ENCODE measurements at places on chromosomes 7 and 10. TPM values are rescaled to one million over a fixed set of nuclear protein-coding genes. Genes with fewer than 3 reads are reported as not detected.

DNA sequence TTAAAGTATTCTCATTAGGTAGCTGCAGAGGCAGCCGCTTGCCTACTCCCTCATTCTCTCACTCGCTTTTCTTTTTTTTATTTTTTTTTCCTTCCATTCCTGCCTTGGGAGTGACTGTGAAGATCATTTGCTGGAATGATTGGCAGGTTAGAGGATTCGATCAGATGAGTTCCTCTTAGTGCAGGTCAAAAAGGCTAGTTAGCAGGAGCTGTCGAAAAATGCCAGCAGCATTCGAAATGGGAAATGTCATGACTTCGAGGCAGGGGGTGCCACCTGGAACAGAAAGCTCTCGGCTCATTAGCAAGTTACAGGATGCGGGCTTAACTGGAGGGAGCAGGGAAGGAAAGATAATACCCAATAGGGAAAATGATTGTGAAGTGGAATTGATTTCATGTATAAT is 137.5 kb upstream of the FZD1 start:
- no peak for DNase-seq

GRCh38 chr10:114755537-114755936 is 66.0 kb upstream of the FHIP2A start:
- no peak for DNase-seq

- DNase-seq = no peak
Observed at GRCh38 chr10:114281461-114281860, 42.4 kb downstream of the VWA2 start.

GRCh38 chr7:105122619-105123018 is 108.6 kb downstream of the KMT2E start:
- no peak for DNase-seq

DNA sequence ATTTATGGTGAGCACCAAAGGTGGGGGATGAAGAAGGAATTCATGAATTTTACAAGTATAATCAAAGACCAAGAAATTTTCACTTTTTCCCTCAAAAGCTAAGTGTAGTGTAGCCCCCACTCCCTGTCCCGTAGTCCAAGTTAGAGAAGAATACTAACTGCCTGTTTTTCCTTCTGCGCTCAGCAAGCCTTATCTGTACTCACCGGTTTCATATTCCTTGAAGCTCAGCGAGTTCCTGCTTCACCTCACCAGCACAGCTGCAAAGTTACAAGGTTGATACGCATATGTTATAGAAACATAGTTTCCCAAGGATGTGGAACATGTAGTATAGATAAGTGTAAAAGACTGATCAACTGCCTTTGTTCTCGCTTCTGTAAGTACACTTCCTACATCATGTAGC is 16.0 kb upstream of the ZNF33B start:
- no peak for DNase-seq

DNA sequence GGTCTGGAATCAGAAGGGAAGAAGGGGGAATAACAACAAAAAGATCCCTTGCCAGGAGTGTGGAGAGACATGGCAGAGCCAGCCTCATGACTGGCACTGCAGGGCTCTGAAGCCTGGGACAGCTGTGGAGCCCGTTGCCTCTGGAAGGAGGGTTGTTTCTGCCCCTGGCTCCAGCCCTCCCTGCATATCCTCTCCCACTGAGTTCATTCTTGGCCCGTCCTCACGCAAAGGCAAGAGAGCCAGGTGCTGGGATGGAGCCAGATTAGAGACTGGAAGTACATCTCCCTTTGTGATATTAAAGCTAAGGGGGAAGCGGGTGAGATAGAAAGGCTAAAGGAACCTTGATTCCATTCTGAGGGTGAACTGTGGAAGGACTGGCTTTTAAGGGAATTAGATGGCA is 141.5 kb upstream of the NPVF start:
- no peak for DNase-seq

DNA sequence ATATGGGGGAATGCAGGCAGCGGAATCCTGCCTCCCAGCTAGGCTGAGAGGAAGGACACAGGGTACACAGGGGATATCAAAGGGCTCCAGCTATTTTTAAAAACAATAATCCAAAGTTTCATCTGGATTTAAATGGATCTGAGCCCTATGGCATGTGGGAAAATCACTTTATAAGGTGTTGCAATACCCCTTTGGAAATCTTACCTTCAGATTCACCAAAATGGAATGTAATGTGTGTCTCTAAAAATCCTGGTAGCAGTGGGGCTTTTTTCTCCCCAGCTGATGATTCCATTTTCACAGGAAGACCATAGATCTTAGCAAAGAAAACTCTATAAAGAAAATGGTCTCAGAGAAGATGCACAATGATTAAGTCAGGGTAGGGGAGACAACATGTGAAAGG is 722.2 kb downstream of the PARD3 start:
- no peak for DNase-seq

GRCh38 chr10:6203331-6204062 is 765 bp downstream of the PFKFB3 start:
- peak; percentile 67 for DNase-seq

- peak; percentile 55 for DNase-seq
Observed at GRCh38 chr7:139043823-139044812, 8.3 kb upstream of the ZC3HAV1L start.

DNA sequence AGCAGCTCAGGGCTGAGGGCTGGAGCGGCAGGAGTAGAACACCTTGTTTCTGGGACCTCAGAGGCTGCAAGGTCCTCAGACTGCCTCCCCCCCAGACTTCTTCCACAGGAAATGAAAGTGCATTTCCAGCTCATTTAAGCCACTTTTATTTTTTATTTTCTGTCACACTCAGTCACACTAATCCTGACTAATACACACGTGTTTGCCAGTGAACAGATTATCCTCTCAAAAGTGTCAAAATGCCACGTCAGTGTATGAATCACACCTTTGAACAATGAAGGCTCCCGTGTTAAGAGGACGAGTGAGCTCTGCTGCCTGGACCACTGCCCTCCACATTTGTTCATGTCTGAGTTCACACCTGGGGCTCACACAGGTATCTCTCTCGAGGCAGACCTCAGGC is 488.5 kb downstream of the DNAJB6 start:
- DNase-seq = no peak

GRCh38 chr10:44386546-44387052 is 1.7 kb upstream of the CXCL12 start:
- peak; percentile 92 for DNase-seq

DNA sequence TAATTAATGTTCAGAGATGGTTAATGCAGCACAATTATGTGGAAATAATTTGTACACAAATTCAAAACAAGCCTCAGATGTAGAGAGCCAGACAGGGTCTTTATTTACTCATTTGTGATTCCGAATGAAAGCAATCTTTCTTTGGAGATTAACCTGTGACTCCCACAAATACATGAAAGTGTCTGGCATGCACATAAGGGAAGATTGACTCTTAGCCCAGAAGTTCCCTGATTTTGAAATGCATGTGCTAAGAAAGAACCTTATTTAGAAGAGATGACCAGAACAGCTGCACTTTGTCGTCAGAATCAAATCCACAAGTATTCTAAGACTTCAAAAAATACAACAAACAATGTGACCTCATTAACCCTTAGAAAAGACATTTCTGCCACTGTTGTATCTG is 45.1 kb downstream of the RNLS start:
- no peak for DNase-seq

DNA sequence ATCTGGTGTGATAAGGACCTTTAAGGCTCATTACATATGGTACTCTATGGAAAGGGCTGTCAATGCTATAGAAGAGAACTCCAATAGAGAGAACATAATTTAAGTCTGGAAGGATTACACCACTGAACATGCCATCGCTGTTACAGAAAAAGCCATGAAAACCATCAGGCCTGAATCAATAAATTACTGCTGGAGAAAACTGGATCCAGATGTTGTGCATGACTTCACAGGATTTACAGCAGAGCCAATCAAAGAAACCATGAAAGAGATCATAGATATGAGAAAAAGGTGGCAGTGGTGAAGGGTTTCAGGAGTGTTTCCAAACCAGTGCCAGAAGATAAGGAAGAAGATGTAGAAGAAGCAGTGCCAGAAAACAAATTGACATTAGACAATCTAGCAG is 18.9 kb upstream of the GPR22 start:
- DNase-seq = no peak

GRCh38 chr7:39565538-39565937 is 666 bp upstream of the YAE1 start:
- DNase-seq = no peak

DNA sequence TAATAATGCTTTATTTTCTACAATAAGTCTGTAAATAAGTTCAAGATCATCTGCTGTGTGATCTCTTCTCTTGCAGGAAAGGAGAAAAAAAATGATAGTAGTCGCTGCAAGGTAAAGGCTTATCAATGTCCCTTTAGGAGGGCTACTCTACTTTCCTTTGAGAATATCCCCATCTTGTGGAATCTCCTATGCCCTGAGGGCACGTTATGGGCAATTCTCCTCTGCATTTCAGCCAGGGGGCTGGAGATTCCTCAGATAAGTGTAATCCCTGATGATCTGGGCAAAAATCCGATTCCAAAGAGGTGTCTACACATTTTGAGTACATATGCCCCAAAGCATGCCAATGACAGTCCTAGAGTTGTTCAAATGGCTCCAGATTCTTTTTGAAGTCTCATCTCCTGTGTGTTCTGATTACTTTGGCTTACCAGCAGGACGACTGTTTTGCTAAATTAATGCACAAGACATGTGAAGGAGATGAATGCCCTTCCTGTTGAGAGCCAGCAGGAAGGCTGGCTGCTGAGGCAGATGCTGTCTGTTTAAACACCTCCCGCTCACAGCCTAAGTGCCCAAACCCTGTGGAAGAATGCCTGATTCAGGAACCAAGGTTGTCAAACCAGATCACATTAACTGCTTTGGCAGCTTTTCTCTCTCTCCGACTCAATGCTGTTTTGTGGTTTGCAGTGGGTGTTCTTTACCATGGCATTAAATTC is 171.2 kb upstream of the COL1A2 start:
- no peak for DNase-seq

DNA sequence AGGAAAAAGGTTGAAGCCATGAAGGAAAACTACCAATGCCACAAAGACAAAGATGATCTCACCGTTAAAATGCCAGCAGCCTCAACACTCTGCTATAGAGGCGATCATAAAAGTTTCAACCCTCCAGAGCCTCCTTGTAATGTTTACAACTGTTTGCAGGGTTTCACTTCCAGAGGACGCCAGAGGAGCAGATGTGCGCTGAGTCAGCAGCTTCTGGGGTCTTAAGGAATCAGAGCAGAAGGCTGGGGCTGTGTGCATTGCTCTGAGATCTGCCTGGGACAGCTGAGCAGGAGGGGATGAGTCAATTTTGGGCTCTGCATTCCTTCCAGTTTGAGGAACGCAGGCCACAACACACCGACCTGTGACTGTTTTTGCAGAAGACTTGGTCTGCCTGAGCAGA is 98.3 kb downstream of the TMEM130 start:
- peak; percentile 76 for DNase-seq

DNA sequence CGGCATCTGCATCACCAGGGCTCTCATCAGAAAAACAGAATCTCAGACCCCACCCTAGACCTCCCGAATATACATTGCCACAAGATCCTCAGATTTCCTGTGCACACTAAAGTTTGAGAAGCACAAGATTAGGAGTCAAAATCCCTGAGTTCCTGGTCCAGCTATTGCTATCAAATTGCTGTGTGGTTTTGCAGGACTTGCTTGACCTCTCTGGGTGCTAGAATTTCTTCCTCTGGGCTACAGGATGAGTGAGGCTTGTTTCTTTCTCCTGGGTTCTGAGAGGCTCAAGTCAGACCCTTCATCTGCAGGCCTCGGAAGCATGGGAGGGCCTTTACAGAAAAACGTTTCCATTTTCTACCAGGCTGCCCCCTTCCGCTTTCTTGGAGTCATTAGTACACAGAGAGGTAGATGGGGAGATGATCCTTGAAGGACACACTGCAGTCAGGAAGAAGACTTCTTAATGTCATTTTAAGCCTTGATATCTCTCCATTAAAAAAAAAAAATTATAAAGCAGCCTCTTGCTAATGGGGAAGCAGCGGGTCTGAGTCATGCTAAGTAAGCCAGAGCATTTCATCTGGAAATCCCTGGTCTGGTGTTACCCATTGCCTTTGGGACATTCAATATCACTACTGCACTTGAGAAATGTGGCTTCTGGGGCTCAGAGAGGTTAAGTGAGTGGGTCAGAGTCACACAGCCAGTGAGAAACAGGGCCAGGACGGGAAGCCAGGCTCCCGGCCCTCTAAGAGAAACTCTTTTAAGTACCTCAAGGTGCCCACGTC is 173.5 kb downstream of the KCNMA1 start:
- DNase-seq = no peak

GRCh38 chr7:50857804-50858489 is 75.3 kb upstream of the GRB10 start:
- no peak for DNase-seq

GRCh38 chr10:104642658-104643302 is 1.7 kb downstream of the SORCS3 start:
- DNase-seq = peak; percentile 79

GRCh38 chr10:17001961-17002749 is 127.5 kb downstream of the CUBN start:
- no peak for DNase-seq

DNA sequence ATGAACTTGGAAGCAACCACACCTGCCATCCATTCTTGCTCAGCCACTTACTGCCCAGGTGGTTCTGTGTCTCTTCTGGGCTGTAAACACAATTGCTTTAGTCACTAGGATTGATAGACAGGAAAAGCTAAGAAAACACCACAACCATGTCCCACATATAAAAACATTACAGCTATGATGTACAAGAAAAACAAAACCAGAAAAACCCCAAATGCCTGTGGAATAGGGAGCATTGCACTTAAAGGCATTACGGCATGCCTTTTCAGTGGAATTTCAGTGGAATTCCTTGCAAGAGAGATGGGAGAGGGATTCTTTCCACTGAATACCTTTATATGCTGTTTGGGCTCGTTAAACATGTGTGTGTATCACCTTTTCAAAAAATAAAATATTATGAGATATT is 44.2 kb upstream of the GPR26 start:
- no peak for DNase-seq

GRCh38 chr7:37706804-37707203 is 23.2 kb downstream of the GPR141 start:
- DNase-seq = no peak

GRCh38 chr7:55733241-55734140 is 129.1 kb downstream of the SEPTIN14 start:
- DNase-seq = no peak

The PLA2G12B gene
- 2.2 TPM for total RNA-seq

The ELMO1 gene
- 73.6 TPM for total RNA-seq

The FOXP2 gene
- 51.6 TPM for total RNA-seq

The CHAT gene
- total RNA-seq = not detected

The SLC25A40 gene
- total RNA-seq = 6.4 TPM

The FEZF1 gene
- not detected for total RNA-seq

The ANKRD26 gene
- 14.1 TPM for total RNA-seq

The WEE2 gene
- total RNA-seq = 0.37 TPM

The CTAGE4 gene
- 13.8 TPM for total RNA-seq

The VGF gene
- 0.55 TPM for total RNA-seq

The PDE6C gene
- total RNA-seq = not detected

The LFNG gene
- 8.0 TPM for total RNA-seq

The NPY4R2 gene
- total RNA-seq = not detected

The SUN3 gene
- not detected for total RNA-seq

Measured in stomach (tissue), 19 donors.